Stimulated activated CD8-positive, alpha-beta memory T cell treated with anti-CD3 and anti-CD28 coated beads, Interleukin-4, amount 100 ng/mL, for 1 hour (primary cell): ENCODE measurements at places on chromosomes 4 and X.

DNA sequence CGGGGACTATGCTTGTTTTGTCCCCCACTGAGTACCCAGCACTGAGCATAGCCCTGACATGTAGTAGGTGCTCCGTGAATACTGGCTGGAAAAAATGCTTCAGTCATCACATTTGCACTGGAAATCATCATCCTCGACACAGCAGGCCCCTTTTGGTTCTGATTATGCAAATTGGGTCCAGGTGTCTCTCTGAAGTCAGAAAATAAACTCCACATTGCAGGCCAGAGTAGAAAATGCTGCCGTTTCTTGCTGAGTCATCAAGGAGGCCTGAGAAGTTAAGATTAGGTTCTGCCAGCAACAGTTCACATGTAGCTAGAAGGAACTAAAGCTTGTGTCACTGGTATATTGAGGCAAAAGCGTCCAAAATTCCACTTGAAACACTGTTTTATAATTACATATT lies 15.0 kb upstream of the STK32B start:
- no peak for DNase-seq

DNA sequence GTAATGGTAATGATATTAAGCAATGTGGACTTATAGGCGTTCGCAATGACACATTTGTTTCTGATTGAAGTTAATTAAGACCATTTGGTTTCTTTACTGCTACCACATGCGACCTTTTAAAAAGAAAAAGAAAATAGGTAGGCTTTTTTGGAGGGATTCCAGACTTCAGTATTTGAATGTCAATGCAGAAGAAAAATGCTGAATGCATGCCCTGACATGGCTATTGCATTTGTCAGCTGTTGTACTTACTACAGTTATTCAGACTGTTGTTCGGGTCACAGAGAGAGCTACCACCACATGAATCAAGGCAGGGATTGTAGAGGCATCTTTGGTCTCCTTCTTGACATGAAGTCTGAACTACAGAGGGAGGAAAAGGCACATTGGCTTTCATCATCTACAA lies 163.7 kb downstream of the CORIN start:
- no peak for DNase-seq

GRCh38 chr4:185761352-185762235 lies 50.4 kb downstream of the SORBS2 start:
- no peak for DNase-seq

GRCh38 chr4:147717878-147718277 lies 14.0 kb upstream of the ARHGAP10 start:
- no peak for DNase-seq

DNA sequence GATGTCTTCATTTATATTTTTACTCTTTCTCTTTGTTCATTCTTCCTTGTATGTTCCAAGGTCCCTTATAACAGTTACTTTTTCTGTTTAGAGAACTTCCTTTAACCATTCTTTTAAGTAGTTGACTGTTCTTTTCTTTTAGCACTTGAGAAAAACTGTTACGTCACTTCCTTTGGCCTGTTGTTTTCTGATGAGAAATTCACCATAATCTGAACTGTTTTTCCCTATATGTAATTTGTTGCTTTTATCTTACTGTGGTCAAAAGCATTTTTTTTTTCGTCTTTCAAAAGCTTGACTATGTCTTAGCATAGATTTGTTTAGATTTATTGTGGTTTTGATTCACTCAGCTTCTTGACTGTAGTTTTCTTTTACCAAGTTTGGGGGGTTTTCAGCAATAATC lies 1660.3 kb upstream of the PCDH10 start:
- no peak for DNase-seq

- no peak for DNase-seq
These were observed 369.8 kb upstream of the HAND2 start for GRCh38 chr4:173899813-173900212.

GRCh38 chrX:1041091-1041490 lies 171.4 kb downstream of the CRLF2 start:
- no peak for DNase-seq

- no peak for DNase-seq
These were observed 175.8 kb downstream of the CCNG2 start for GRCh38 chr4:77332696-77333270.

DNA sequence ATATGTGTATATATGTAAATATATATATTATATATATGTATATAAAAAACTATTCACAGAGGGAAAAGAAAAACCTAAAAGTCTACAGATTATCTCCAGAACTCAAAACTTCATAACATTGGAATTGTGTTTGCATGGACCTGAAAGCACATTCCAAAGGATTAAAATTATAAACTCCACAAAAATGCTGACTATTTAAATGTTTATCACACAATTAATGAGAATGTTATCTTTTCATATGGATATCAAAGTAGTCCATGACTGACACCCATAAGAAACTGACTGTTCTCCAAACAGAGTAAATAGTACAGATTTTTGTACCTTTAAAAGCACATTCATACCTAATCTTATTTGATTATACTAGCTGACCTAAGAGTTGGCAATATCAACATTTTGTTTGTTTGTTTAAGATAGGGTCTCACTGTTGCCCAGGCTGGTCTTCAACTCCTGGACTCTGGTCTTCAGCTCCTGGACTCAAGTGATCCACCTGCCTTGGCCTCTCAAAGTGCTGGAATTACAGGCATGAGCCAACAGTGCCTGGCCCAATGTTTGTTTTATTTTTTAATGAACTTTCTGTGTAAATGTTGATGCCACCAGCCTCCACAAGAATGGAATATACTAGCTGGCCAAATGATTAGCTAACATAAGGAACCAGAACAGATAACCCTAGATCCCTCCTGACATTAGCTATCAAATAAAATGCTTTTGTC lies 50.0 kb downstream of the SLC39A8 start:
- no peak for DNase-seq

GRCh38 chrX:153642655-153643430 lies 4.2 kb upstream of the DUSP9 start:
- DNase-seq: no peak

GRCh38 chr4:165011403-165011802 lies 20.4 kb upstream of the TRIM60 start:
- DNase-seq: no peak
